Activated CD4-positive, alpha-beta T cell treated with anti-CD3 and anti-CD28 coated beads for 48 hours (primary cell): ENCODE measurements at places on chromosomes 4 and X.

DNA sequence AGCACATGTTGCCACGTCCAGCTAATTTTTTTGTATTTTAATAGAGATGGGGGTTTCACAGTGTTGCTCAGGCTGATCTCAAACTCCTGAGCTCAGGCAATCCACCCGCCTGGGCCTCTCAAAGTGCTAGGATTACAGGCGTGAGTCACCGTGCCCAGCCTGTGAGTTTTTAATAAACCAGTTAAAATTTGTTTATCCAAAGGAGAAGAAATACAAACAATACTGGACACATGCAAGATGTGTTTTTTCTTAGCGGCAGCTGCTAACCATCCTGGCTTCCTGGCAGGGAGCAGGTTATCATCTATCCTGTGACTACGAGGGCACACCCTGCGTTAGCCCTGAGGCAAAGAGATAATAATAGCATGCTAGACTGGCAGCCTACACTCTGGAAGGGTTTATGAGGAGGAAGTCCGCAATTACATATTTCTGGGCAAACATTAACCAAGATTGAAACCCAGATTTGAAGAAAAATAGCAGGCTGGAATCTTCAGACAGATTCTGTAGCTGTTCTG, 191.4 kb downstream of the SPRY1 start:
- no peak for DNase-seq

- no peak for DNase-seq
Observed at GRCh38 chr4:142581881-142582280, 264.2 kb downstream of the INPP4B start.

DNA sequence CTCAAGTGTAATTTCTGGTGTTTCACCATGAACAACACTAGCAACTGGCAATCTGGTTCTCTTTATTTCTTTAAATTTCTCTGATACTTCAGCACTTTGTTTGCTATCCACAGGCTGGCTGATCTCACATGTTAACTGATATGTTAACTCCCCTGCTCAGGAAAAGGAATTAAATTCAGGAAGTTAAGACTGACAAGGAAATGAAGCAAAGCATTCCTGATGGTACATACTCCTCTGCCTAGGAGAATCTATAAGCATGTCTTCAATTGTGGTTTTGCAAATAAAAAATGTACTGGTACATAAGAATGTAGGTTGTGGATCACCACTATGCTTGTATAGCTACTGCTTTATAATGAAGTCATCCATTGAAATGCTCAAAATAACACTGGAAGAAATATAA, 1119.2 kb upstream of the INTU start:
- no peak for DNase-seq

DNA sequence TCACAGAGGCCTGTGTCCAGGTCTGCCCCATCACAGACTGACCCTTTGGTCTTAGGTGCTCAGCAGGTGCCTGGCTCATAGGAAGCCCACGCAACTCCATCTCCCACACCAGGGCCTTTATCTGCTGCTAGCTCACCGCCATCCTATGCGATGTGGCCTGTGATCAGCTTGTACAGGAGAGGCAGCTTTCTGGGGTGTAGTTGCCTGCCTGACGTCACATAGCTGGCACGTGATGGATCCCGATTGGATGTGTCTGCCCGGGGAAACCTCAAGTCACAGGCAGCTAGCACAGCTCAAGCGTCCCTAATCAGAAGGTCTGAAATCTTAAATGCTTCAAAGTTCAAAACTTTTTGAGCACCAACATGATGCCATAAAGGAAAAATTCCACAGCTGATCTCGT, 41.2 kb upstream of the CLDN34 start:
- DNase-seq: no peak

GRCh38 chr4:83276299-83277040, 8.1 kb downstream of the COQ2 start:
- DNase-seq: no peak

- no peak for DNase-seq
Observed at GRCh38 chrX:119093991-119094735, 21.4 kb downstream of the CT47C1 start.

- DNase-seq: no peak
Observed at GRCh38 chrX:630612-631496, at the start of gene SHOX. SHOX (plus strand) TSS chrX:630791; CDS start chrX:630898, 107 bp downstream.

- no peak for DNase-seq
Observed at GRCh38 chr4:6896035-6896434, 13.6 kb upstream of the TBC1D14 start.

- no peak for DNase-seq
Observed at GRCh38 chr4:125283707-125284279, 31.0 kb upstream of the FAT4 start.

DNA sequence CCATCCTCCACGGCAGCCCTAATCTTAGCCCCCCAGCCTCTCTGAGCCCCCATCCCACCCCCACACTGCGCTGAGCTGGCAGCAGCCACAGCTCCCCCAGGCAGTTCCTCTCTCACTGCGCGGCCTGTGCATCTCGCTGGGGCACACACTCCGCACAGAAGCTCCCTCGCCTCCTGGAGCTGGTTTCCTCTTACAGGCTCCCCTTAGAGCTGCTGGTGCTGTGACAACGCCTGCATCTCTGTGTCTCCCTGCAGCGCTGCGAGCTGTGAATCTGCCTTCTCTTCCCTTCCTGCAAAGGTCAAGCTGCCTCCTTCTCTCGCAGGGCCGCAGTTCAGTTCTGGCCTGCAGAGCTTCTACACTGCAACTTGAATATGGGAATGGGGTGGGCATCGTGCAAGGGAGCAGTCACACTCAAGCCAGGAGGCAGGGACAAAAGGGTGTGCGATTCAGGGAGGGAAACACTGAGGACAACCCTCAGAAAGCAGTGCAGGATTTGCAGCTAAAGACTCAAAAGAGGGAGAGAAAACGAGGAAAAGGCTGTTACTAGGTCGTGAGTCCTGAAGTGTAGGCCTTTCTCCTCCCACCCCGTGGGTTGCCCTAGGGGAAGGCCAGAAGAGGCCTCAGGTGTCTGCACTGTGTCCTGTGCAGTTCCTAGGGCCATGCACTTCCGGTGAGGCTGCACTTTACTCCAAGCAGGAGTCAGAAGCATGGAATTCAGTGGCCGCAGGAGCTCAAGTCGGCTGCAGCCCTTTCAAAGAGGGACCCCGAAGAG, 87.0 kb downstream of the BCOR start:
- no peak for DNase-seq

- DNase-seq: no peak
Observed at GRCh38 chrX:8913655-8914409, 112.6 kb upstream of the FAM9A start.

DNA sequence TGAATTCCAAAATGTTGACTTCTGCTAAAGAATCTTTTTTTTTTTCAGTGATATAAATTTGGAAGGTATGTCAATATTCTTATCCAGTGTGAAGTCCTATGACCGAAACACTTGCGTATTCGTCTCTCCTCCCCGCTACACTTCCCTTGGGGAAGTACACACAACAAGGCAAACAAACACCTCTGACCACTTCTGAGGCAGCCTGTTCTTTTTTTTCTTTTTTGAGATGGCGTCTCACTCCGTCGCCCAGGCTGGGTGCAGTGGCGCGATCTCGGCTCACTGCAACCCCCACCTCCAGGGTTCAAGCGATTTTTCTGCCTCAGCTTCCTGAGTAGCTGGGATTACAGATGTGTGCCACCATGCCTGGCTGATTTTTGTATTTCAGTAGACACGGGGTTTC, 78.1 kb upstream of the DHRSX start:
- no peak for DNase-seq

DNA sequence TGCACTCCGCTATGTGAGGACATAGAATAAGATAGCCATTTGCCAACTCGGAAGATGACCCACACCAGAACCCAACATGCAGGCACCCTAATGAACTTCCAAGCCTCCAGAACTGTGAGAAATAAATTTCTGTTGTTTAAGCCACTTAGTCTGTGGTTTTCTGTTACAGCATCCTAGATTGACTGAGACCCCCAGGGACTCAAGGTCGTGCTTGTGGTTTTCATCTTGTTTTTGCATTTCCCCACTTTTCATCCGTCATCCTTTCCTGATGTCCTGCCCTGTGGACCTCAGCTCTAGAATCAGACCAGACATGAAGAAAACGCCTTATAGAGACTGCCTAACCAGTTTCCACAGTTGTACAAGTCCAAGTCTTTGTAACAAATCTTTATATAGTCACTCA, 54.4 kb downstream of the MCUB start:
- DNase-seq: no peak

DNA sequence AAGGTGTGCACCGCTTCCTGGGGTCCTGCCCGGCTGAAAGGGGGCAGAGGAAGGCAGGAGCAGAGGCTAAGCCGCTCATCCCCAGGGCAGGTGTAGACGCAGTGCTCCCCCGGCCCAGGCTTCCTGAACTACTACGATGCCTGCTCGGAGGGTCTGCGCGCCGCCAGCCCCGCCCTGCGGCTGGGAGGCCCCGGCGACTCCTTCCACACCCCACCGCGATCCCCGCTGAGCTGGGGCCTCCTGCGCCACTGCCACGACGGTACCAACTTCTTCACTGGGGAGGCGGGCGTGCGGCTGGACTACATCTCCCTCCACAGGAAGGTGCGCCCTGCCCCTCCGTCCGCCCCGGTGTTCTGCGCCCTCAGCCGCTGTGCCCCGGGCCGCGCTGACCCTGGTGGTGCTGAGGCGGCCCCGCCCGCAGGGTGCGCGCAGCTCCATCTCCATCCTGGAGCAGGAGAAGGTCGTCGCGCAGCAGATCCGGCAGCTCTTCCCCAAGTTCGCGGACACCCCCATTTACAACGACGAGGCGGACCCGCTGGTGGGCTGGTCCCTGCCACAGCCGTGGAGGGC, 8.4 kb upstream of the SLC26A1 start:
- no peak for DNase-seq

DNA sequence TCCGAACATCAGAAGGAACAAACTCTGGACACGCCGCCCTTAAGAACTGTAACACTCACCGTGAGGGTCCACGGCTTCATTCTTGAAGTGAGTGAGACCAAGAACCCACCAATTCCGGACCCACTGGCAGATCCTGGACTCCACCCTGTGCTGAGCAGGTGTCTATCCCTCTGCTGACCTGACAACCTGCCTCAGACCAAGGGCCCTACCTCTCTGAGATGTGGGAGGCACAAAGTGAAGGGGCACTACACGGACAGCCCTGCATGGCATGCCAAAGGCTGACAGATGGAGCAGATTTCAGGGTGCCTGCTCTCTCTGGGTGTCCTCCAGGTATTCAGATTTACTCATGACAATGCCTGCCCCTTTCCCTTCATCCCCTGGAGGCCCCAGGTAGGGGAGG, 14.0 kb upstream of the HSFX1 start:
- no peak for DNase-seq

DNA sequence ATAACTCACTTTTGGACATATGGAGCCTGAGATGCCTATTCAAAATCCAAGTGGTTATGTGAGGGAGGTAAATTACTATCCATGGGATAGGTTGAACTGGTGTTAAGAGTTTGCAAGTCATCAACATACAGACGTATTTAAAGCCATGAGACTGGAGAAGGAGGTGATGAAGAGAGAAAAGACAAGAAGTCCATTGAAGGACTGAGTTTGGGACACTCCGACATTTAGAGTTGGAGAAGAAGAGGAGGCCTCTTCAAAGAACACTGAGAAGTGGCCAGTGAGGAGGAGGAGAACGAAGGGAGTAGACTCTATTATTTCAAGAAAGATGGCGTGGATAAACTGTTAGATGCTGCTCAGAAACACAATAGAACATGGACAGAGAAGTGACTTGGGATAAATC, at the start of gene CNGA2:
Gene CNGA2, plus strand, starts transcription at position 301 of the 400 bp plus-strand sequence. CDS start 3,738 bp downstream, outside the sequence.
- no peak for DNase-seq

DNA sequence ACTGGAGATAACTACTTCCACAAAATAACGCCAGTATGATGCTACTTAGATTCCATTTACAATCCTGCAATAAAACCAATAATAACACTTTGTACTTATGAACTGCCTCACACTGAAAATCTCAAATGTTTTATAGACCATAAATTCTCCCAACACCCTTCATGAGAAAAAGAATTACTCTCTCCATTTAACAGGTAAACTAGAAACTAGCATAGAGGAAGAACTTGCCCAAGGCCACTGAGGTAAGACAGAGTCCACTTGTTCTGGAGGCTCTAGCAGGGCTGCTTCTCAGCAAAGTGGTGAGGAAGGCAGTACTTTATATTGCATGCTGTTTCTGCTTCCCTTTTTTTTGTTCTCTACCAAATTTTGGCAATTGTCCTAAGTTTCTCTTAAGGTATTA, 11.5 kb upstream of the BMP3 start:
- DNase-seq: no peak

DNA sequence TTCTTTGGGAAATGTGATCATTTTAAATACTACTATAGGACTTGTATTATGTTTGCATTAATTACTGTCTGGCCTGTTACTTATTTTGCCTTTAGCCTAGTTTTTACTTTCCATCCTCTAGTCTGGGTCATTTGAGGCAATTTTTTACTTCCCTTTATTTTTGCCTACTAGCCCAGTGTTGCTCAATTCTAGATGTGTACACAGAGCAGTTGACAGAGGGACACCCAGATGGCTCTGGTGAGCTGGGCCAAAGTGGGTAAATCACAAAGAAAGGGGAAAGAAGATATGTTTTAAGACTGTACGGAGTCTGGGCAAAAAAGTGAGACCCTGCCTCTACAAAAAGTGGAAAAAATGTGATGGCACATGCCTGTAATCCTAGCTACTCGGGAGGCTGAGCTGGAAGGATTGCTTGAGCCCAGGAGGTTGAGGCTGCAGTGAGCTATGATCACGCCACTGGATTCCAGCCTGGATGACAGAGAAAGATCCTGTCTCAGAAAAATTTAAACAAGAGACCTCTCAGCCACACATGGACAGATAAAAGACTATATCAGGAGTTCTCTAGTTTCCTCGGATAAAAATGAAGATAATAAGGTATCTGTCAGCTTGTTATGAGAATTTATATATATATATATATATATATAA, 35.7 kb downstream of the APOO start:
- DNase-seq: no peak

DNA sequence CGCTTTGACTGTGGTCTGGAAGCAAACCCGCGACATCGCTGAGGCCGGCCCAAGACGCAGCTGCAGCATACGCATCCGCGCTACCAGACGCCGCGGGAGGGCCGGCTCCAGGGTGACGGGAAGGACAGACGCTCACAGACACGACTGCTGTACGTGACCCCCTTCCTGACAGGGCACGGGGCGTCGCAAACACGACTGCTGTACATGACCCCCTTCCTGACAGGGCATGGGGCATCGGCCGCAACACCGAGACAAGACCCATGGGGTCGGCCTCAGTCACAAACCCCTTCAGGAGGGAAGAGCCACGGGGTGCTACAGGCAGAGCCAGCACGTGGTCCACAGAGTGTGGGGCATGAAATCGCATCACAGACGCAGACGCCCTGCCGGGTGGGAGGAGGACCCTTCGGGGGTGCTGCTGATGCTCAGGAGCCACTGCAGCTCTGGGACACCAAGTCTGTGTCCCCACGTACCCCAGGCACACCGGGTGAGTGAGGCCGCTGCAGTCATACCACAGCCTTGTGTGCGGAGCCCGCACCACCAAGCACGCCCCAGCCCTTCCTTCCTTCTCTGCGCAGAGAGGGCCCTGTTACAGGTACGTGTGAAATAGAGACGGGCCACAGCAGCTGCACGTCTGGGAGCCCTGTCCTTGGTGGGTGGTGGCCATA, 38.7 kb upstream of the CPLX1 start:
- DNase-seq: no peak
